ENCODE measurements at places on chromosomes 7 and 10.
A peak's percentile ranks its signal among the peaks of the same experiment; 100 is the strongest.

DNA sequence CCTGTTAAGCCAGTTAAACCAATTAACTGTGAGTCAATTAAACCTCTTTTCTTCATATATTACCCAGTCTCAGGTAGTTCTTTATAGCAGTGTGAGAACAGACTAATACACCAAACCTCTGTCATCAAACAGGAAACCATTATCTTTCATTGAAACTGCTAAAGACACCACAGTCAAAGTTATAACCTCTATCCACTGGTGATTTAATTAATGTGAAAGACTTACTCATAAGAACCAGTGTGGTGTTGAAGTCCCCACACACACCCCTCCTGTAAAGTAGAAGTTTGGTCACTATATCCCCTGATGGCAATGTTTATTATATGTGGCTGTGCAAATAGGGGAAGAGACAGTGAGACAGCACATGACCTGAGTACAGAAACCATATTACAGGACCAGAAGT is 228.1 kb downstream of the NEBL start:
- no peak for DNase-seq

DNA sequence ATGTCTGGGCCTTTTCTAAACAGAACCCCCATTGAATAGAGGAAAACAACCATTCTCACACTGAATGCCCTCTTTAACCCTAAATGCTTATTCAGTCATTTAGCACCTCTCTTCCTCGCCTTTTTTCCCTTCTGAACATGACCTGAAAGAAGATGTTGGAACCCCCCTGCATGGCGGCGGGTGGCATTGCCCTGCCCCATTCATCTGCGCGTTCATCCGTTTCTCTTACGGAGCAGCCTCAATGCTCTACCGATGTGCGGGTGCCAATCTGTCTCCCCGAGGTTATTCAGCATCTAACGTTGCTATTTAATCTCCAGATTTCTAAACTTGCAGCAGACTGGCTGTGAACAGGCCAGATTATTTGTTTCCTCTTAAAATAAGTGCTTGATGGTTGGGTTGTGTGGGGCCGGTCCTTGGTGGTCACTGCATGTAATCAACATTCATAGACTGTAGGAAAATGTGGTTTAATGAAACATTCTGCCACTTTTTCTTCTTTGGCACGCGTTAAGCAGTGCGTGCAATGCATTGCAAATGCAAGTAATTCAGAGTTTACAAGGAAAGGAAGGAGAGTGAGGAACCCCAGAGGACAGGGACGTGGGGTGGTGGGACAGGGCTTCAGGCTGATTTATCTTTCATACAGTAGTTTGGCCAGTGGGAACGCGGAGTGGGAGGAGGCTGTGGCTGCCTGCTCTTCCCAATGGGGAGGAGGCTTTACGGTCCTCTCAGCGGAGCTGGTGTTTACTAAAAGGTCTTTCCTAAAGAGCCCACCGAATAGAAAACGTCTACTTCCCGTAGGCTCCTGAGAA is 286.7 kb downstream of the DPP6 start:
- no peak for DNase-seq

DNA sequence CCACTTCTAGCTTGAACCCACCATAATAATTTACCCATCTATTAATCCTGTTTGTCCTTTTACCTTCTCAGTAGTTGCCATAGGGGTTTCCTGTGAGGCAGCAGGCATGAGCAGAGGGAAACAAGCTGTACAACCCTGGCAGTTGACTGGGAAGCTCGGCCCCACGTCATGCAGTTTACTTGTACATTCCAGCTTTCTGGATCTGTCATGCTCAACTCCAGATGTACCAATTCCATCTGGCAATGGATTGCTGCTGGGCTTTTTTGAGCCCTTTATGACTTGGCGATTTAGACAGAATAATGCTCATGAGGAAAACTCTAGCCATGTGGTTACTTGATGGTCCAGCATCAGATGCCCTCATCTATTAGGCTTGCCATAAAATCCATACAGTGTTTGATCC is 112.5 kb downstream of the GNAI1 start:
- DNase-seq: no peak

DNA sequence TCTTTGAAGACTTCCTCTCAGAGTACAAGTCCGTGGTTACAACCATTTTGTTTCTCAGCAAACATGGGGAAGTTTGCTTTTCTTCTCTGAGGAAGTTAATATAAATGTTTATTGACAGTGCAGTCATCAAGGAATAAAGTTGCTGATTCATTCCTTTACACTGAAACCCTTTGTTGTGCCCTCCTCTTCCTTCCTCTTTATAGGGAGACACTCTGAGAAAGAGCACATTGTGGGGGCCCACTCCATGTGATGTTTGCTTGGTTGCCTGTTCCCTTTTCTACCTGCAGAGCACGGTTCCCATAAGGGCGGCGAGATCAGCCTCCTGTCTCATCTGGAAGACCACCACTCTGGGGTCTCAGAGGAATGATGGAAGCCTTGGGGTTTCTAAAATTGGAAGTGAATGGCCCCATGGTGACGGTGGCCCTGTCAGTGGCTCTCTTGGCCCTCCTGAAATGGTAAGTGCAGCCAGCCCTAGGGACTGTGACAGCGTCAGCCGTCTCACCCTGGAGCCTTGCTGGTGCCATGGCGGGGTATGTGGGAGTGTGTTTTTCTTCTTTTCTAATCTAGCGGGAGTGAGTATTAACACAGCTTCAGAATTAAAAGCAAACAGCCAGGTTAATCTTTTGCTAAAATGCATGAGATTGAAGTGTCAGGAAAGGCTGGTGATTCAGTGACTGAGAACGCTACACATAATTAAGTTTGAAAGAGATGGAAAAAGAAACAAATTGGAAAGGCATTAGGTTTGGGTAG is at the start of gene TBXAS1:
Gene TBXAS1, plus strand, starts transcription at position 240 of the 750 bp plus-strand sequence. Its CDS starts 127 bp downstream, at position 367.
- DNase-seq: peak; percentile 62

GRCh38 chr10:71834343-71834674 is 16.7 kb downstream of the PSAP start:
- no peak for DNase-seq

DNA sequence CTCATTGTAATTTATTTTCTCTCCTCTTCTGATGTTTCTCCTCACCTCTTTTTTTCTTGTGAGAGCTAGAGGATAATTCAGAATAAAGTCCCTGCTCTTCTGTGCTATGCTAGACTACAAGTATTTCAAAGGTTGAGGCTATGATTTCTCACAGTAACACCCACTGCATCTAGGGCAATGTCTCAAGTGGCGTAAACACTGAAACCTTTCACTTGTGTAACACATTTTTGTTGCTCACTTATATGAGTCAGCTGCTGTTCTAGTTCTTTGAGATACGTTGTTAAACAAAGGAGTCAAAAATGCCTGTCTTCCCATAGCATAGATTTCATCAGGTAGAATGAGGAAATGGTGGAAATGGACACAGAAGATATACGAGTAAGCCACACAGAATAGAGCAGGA is 305.1 kb upstream of the PITRM1 start:
- DNase-seq: peak; percentile 34

- no peak for DNase-seq
These were observed 186.2 kb upstream of the LYZL1 start for GRCh38 chr10:29102636-29103035.

DNA sequence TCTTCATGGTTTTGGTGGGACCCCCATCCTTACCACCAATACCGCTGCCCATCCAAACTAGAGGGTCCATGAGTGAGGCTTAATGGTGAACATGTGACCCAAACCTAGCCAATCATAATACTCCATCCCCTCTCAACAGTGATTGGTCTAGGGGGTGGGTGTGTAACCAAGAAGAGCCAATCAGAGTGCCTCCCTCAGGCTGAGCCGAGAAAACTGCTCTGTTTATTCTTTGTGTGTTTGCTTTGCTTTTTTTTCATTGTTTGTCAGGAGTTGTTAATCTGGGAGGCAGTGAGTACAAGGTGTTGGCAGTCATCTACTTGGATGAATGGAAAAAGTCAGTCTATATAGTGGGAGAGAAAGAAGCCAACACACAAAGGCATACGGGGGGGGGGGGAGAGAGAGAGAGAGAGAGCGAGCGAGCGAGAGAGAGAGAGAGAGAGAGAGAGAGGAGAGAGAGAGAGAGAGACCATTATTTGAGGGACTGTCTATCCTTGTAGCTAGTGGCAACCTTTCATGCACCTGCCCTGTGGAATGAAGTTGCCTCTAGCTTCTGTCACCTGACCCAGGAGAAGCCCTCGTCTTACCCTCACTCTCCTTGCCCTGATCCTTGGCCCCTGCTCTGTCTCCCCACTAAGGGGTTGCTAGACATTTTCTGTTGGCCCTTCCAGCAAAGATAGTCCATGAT is 441.7 kb downstream of the TYW1 start:
- no peak for DNase-seq

DNA sequence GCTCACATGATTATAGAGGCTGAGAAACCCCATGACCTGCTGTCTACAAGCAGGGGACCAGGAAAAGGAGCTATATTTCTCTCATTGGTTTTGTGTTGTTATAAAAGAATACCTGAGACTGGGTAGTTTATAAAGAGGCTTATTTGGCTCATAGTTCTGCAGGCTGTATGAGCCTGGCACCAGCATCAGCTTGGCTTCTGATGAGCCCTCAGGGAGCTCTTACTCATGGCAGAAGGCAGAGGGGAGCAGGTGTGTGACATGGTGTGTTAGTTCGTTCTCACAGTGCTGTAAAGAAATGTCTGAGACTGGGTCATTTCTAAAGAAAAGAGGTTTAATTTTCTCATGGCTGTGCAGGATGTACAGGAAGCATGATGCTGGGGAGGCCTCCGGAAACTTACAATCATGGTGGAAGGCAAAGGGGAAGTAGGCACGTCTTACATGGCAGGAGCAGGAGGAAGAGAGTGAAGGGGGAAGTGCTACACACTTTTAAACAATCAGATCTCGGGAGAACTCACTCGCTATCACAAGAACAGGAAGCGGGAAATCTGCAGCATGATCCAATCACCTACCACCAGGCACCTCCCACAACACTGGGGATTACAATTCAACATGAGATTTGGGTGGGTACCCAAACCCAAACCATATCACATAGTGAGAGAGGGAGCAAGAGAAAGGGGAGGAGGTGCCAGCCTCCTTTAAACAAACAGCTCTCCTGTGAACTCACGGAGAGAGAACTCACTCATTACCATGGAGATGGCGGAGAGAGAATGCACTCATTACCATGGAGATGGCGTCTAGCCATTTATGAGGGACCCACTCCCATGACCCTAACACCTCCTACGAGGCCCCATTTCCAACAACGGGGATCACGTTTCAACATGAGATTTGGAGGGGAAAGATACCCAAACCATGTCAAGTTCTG is 133.4 kb downstream of the JCAD start:
- DNase-seq: peak; percentile 60

All from dermis microvascular lymphatic vessel endothelial cell (primary cell).